Stimulated activated CD8-positive, alpha-beta memory T cell treated with anti-CD3 and anti-CD28 coated beads, Interleukin-15, amount 100 ng/mL, for 1 hour (primary cell): ENCODE measurements at places on chromosomes 12 and 14.

- no peak for DNase-seq
Measured at GRCh38 chr12:95674631-95675030, 115.9 kb downstream of the NTN4 start.

GRCh38 chr12:6370994-6371754, 4.2 kb downstream of the SCNN1A start:
- DNase-seq = no peak

DNA sequence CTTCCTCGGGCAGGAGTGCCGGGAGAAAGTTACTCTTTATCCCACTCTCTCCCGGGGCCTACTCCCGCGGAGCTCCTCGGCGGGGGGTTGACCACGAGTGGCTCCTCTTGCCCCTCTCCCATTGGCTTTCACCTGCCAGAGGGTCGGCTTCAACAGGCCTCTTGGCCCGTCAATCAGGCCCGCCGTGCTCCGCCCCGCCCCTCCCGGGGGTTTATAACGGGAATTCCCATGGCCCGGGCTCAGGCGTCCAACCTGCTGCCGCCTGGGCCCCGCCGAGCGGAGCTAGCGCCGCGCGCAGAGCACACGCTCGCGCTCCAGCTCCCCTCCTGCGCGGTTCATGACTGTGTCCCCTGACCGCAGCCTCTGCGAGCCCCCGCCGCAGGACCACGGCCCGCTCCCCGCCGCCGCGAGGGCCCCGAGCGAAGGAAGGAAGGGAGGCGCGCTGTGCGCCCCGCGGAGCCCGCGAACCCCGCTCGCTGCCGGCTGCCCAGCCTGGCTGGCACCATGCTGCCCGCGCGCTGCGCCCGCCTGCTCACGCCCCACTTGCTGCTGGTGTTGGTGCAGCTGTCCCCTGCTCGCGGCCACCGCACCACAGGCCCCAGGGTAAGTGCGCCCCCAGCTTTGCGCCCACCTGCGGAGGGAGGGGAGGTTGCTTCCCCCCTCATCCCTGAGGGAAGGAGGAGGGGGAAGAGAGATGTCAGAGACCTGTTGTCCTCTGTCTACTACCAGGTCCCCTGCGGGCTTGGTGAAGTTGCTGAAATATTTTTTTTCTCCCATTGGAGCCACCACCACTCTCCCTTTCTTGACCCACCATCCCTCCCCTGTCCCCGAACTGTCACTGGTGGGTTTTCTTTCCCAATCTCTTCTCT, at the start of gene SMOC1:
Gene SMOC1, plus strand, starts transcription at position 242 of the 869 bp plus-strand sequence. Its CDS starts 263 bp downstream, at position 505.
- no peak for DNase-seq

GRCh38 chr12:117986705-117987469, 18.1 kb upstream of the KSR2 start:
- DNase-seq = no peak

GRCh38 chr12:22126758-22127157, 80.7 kb downstream of the CMAS start:
- no peak for DNase-seq

DNA sequence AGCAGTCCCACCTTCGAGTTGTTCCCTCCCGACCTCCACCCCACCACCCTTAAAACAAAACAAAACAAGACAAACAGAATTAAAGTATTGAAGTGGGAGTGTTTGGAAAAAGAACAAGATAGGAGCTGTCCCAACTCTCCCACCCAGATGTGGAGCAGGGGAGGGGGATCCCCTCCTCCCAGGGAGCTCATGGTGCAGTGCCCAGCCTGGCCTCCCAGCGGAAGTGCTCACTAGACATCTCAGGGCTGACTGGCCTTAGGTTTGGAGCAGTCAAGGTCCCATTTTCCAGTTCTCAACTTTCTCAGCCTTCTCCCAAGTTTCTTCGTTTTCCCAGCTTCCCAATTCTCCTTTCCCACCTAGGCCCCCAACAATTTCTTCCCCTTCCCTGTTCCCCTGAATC, 2.9 kb downstream of the SP7 start:
- DNase-seq = no peak

GRCh38 chr14:103746701-103747100, 31.1 kb downstream of the ZFYVE21 start:
- no peak for DNase-seq

- no peak for DNase-seq
Measured at GRCh38 chr14:45140661-45141187, 5.0 kb downstream of the FANCM start.

DNA sequence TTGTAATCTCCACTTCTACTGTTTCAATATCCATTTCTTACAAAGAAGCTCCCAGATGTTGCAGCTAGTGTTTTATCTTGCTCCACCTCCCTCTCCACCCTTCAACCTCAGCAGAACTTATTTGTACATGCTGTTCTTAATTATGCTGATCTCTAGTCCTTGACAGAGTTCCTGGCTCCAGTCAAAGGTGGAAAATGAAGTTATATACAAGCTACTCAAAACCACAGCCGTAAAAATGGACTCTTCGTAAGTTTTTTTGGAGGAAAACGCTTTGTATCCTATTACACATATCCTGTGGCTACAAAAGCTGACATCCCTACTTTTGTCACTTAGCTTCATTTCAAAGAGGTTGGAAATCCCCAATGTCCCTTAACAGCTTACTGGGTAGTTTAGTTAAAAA, 1.3 kb downstream of the CLEC1A start:
- DNase-seq = no peak

DNA sequence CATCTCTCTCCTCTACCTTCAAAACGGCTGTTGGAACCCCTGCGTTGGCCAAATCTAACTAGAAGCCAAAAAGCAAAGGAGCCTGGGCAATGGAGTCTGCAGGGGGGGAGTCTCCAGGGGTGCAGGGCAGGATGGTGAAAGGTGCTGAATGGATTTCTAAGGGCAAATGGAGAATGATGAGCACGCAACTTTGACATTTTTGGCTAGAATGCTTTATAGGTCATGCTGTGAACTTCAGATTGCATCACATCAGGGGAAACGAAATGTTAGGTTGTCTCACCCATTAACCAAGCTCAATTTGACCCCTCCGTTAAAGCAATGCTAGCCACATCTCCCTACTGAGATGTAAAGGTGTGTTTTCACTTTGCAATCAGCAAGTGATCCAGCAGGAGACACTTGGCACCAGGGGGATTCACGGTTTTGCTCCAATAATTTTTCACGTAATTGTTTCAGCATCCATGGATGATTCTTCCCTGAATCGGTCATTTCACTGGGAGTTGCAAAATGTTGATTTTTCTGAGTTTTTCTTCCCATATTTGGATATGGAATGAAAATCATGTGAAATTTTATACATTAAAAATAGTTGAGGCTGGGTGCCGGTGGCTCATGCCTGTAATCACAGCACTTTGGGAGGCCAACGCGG, 78.0 kb upstream of the MDM1 start:
- DNase-seq = no peak

DNA sequence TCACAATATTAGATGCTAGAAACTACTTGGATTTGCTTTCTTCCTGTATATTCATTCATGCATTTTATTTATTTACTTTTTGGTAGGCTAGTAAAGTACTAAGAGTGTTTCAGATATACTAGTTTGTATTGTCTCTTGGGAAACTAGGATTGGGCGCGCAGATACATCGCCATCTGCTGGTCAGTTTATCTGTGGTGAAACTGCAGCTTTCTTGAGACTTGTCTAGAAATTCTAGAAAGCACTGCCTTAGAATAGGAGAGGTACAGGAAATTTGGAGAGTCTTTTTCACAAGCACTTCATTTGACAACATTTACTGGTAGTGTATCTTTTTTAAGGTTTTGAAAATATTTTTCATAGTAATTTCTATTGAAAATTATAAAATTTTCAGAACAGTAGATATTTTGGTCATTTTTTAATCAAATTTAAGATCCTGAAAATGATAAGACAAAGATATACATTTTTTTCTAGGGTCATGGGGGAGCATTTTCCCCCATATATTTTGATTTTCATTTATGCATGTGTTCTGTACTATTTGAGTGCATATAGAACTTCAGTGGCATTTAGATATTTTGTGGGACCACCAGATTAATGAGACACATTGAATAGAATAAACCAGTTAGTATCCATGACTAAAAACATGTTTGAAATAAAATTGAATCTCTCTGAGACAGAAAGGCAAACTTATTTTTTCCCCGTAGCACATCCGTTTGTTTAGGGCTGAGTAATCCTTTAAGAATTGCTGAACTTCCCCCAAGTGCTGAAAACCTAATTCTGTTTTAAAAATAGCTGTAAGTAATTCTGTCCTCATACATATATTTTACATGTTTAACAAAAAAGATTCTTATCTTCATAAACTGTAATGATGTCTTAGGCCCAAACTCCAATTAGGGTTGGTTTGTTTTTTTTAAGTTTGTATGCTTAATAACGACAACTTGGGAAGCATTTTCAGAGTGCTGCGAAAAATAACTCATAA, 44.5 kb downstream of the SLC38A6 start:
- peak; percentile 35 for DNase-seq

DNA sequence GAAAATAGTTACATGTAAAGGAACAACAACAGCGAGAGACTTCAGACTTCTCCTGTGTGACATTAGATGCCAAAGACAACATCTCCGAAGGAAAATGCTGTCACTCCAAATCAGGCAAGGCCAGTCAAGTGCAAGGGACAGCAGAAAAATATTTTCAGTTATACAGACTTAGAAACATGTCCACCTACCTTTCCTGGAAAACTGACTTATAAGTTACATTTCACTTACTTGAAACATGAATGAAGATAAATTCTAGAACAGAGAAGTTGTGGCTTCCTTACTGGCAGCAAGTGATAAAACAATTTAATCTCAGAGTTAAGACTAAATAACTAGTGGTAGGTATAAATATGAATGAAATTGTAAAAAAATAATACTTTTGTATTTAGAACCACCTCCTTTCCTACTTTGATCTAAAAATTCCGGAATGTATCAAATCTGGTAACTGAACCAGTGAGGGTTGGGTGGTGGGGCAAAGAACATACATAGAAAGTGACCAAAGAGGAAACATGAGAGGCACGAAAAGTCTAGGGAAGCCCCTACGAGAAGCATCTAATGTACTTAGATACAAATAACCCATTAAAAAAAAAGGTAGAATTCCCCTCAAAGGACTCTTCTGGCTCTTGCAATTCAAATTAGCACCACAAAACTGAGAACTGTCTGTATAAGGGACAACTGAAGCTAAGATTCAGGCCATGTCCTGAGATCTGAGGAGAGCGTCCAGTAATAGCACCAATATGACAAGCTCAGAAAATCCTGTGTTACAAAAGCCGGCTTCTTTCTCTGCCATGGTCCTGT, 21.2 kb downstream of the MTHFD1 start:
- no peak for DNase-seq

DNA sequence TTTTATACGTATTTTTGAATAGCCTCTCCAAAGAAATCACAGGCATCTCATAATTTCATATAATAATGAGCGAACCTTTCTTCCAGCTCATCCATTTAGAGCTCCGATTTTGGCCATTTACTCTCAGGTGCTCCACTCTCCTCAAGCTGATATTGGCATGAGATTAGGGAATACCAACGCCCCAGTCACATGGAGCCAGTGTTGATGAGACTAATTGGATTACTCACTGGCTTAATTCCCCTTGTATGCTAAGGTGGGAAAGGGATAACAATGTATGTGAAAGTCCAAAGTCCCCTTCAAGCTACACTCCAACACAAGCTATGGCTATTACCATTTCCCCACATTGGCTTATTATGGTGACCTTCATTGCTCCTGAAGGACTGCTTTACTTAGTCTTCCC, 76.6 kb upstream of the NAV3 start:
- no peak for DNase-seq

DNA sequence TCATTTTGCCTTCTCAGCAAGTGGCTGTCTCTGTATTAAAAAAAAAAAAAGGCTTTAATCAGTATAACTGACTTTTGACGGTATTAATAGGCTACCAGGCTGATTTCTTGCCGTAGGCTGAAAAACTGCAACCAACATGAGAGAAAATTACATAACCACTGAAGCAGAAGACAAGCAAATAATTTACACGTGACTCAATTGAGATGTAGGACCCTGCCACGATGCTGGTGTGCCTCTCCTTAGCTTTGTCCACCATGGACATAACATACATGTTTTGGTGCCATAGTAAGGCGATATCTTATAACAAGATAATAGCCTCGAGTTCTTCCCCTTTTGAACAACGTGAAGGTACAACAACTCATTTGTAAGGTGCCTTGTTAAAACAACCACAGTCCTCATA, 88.7 kb upstream of the GRIP1 start:
- DNase-seq = no peak

DNA sequence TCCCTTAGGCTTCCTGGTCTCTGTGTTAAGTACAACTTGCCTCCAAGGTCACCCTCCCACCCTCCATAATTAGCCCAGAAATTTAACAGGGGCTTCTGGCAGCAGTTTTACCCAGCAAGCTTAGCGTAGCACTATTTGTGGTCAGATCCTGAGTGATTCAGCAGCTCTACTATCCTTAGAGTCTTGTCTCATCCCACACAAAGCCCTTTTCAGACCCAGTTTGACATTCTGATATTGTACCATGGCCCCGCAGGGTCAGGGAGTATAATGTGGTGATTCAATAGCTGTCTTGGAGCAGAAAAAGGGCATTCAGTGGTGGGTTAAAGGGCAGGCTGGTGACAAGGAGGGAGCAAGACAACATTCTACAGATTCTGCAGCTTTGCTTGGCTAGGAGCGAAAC, 153.8 kb upstream of the DDHD1 start:
- no peak for DNase-seq

DNA sequence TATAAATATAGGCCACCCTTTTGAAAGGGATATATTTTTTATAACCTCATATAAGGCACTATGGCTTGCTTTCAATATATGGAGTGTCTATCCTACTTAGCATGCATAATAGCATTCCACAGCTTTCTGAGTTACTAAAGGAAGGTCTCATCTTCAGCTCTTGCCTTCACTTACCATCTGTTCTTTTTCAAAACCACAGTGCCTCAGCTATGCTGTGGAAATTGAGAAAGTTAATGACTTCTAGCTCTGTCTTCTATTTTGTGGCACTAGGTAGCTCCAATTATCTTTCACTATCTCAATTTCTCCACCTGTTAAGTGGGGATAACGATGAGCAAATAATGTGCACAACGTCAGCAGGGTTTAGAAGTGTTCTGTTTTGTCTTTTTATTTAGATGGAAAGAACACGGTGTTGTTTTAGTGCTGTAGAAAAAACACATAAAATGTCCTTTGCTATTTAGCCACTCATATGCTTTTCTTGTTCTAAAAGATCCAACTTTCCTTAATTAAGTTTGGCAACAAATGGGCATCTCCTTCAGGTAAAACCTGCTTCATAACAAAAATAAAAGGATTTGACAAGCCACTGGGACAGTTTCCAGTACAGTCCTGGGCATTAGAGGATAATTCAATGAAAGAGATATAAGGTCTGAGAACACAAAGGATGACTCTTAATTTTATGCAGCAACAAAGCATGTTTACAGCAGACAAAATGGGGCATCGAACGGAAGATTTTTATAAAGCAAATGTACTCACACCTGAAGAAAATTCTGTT, 462.0 kb upstream of the SYT1 start:
- no peak for DNase-seq
